ENCODE measurements at places on chromosomes 4 and X.
A peak's percentile ranks its signal among the peaks of the same experiment; 100 is the strongest.

DNA sequence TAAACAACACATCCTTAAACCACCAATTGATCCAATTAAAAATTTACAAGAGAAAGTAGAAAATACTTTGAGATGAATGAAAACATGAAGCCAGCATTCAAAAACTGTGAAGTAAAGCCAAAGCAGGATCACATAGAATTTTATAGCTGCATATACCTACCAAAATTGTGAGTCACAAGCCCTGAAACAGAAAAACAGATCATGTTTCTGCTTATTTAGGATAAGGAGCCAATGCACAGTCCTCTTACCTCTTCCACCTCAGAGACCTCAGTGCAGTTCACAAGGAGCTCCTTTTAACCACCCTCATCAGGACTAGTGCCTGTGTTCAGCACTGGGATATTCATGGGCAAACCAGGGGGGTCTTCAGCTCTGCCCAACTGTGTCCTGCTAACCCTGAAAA, 386.7 kb downstream of the TECRL start:
- DNase-seq = no peak

GRCh38 chr4:851701-852430, 25.9 kb upstream of the CPLX1 start:
- no peak for DNase-seq

- no peak for DNase-seq
Observed at GRCh38 chr4:176030391-176030790, 35.2 kb upstream of the WDR17 start.

- no peak for DNase-seq
Observed at GRCh38 chrX:15854080-15854655, 445 bp downstream of the AP1S2 start.

DNA sequence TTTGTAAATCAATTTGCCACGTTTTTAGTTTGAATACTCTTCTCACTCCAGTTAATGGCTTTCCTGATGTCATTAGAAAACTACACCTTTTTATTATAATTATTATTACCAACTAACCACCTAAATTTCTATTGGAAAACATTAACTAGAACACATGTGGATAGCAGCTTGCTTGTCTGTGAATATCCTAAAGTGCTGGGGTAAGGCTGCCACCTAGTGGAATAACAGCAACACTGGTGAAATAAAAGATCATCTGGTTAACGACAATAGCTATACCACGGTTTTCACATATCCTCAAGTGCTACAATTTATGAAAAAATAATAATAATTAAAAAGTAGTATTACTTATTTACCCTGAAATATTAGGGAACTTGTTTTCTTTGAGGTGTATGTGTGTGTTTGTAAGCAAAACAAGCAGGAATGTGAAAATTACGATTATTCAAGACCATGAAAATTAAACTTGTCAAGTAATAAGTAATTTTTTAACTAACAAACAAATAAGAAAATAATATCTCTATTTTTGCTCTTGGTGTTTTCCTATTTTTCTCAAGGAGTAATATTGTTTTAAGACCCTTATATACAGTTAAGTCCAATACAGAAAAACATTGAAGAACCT, 130.1 kb upstream of the TECRL start:
- peak; percentile 14 for DNase-seq

- DNase-seq = no peak
Observed at GRCh38 chr4:182549356-182549755, 306.2 kb downstream of the TENM3 start.

- no peak for DNase-seq
Observed at GRCh38 chrX:51336584-51336983, 4.0 kb downstream of the NUDT10 start.

- DNase-seq = no peak
Observed at GRCh38 chr4:40241941-40242340, 45.1 kb downstream of the RHOH start.

DNA sequence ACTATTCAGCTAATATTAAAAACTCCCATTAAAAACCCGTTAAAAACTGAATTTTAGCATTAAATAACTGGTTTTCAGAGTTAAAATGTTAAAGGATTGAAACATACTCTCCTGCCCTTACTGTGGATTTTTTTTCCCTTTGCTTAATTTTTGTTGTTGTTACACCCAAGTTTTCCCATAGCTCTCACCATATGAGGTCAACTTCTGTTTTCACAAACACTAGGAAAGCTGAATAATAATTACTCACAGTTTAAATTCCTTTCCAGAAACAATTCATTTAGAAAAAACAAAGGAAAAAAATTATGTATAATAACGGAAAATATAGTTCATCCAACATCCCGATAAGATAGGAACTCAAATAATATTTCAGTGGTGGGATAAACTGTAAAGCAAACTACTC, 129.0 kb downstream of the PPP3CA start:
- DNase-seq = no peak
